T-cell (primary cell): ENCODE measurements at places on chromosomes 4 and X.

DNA sequence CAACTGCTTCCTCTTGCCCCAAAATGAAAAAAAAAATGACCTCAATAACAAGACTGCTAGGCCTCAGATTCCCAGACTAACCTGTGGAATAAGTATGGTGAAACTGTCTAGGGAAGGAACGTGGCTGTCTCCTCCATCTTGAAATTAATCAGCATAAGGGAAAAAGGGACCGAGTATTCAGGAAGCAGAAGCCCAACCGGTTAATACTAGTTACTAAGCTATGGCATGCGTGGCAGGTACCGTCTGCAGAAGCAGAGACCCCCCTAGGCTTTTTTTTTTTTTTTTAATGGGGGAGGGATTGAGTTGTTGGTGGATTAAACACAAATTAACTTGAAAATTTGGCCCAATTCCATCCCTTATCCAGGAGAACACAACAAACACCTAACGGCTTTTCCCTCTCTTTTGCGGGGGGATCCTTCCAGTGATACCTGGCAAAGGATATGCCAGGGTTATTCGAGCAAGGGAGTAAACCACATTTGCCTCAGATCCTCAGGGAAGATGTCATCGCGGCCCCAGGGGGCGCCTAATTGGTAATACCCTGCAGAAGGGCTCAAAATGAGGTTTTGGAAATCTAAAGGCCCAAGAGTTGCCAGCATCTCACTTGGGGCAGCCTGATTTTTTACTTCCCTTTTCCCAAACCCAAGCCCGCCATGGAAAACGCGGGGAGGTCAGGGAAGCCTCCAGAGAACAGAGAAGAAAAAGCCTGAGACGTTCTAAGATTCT is 893 bp downstream of the RLIM start:
- no peak for DNase-seq

DNA sequence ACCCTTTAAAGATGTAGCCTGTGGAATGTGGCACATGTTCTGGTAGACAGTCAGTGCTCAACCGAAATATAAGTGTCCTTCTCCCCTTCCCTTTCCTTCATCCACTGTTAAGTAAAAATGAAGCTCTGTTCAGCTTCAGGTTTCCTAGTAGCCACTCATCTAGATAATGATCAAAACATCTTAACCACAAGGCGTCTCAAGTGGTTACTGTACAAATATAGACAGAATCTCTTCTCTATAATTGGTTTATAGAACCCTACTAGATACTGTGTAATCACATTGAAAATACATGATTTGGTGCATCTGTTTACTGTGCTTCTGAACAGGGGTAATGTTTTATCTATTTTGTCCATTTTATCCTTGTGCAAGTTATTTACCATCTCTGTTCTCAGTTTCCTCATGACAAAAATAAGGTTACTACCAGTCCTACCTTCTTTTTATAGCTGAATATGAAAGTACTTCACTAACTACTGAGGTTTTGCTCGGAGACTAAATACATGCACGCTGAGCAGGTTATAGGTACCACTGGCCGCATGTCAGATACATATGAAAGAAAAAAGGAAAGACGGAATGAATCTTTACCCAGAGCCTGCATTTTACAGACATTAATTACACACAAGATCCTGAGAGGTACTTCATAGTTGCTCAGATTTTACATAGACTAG is 20.3 kb upstream of the SLC25A4 start:
- DNase-seq: no peak

- no peak for DNase-seq
Measured at GRCh38 chrX:110159235-110159634, 156.3 kb downstream of the TMEM164 start.

DNA sequence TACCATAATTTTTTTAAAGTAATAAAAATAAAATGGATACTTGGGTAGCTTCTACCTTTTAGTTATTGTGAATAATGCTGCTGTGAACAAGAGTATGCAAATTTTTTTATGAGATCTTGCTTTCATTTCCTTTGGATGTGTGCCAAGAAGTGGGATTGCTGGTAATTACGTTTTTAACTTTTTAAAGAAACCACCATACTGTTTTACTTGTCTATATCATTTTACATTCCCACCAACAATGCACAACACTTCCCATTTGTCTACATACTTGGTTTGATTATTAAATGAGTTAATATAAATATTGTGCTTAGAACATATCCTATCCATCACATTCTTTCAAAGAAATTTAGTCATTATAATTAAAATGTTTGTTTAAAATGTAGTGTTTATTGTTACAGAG is 3.9 kb upstream of the SULT1B1 start:
- no peak for DNase-seq

GRCh38 chr4:24126776-24127175 is 236.9 kb upstream of the PPARGC1A start:
- no peak for DNase-seq

DNA sequence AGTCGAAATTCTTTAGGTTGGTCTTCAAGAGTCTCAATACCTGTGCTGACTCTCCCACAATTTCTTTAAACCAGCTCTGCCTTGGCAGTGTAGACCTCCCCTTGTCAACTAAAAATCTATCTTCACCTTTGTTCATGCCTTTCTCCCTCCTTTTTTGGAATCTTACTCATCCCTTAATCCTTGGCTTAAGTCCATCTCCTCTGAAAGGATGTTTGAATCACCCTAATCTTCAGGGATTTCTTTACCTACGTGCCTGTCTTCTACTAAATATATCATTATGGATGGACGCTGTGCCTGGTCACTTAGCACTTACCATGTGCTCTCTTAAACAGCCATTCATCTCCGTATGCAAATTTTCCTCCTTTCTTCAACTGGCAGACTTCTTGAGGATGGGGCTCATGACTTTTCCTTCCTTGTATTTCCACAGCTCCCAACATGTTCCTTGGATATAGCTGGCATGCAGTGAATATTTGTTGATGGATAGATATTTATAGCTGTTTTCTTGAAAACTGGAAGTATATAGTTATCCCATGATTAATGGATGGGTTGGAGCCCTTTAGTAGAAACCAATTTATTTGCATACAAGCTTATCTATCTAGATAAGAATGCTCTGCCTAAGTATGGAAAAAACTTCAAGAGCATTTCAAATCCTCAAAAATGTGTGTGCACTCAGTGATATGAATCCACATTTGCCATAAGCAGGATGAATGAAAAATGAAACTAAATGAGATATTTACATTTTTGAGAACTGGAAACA is 166.6 kb downstream of the SPRY1 start:
- DNase-seq: no peak

DNA sequence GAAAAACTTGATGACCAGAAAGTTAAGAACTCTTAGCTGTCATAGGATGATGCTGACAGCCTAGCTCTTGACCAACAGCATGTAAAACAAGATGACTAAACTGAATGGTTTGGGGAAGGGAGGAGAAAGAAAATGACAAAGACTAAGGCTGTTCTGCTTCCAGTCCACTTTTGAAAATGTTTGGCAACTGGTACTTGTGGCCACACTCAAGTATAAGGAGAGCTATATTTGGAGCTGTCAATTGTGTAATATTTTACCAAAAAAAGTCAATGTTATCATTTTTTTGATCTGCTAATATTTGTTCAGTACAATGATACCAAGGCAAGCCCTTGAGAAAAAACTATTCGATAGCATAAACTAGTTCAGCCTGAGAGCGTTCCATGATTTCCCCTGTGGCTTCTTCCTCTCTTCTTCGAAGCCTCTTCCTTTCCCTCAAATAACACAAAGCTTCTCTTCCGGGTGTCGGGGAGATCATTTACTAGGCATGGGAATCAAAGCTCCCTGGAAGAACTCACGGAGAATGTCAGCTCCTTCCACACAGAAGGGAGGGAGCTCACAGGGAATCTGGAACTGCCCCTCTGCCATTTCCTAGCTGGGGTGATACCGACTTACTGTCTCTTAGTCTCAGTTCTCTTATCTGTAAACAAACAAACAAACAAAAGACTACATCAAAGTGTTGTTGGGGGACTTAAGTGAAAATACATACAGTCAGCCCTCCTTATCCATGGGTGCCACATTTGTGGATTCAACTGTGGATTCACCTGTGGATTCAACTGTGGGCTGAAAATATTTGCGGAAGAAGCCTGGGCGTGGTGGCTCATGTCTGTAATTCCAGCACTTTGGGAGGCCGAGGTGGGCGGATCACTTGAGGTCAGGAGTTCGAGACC is 82.6 kb downstream of the SCD5 start:
- DNase-seq: no peak

GRCh38 chrX:129875669-129876068 is 30.3 kb upstream of the UTP14A start:
- DNase-seq: no peak

DNA sequence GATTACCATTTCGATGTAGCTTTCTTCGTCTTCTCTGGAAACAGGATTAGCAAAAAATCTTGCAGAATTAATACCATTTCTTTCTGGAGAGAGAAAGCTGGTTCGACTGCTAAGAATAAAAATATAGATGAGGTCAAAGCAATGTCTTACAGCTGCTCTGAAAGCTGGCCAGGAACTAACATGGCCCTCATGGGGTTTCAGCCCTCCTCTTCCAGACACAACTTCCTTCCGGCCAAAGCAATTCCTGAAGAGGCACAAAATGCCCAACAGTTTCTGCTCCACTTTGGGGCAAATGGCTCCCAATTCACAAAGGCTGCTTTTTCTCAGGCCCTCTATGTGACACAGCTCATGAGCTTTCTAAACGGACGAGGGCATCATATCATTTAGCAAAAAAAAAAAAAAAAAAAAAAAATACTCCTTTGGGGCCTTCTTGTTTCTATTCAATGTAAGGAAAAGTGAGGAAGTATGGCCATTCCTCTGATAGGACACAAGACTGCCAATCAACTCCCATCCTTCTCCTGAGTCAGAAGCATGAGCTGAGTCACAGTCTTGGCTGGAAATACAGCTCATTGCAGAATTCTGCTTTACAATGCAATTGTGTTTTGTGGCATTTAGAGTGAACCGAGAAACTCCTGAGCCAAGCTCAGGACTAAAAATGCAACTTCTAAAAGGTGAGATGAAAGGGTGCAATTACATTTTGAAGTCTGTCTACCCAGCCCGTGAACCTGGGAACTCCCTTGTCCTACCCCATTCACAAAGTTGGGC is 42.7 kb upstream of the CTAG2 start:
- DNase-seq: no peak

GRCh38 chrX:15191830-15192229 is 78.1 kb downstream of the ASB9 start:
- no peak for DNase-seq

GRCh38 chrX:111284631-111285293 is 14.5 kb upstream of the CAPN6 start:
- no peak for DNase-seq

GRCh38 chr4:176309046-176309445 is 10.7 kb upstream of the SPCS3 start:
- DNase-seq: no peak

- no peak for DNase-seq
Measured at GRCh38 chr4:105923497-105924238, 28.4 kb downstream of the NPNT start.

- no peak for DNase-seq
Measured at GRCh38 chr4:106604319-106605051, 235.9 kb upstream of the GIMD1 start.

- no peak for DNase-seq
Measured at GRCh38 chr4:114615435-114615834, 16.8 kb downstream of the UGT8 start.

- no peak for DNase-seq
Measured at GRCh38 chrX:72316408-72317110, 10.8 kb upstream of the CITED1 start.

DNA sequence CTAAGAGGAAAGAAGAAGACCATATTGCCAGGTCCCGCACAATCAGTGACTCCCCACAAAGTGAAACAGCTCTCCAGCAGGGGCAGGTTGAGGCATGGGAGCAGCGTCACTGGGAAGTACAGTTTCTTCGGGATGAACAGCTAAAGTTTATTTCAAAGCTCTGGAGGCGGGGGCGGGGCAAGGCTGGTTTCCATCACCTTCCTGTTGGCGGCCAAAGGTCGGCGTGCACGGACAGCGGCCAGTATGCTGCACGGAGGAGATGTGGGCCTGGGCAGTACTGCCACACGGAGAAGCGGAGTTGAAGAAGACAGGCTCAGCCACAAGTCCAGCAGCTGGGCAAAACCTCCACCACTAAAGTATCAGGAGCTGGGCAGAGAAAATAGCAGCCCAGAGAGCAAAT is 951 bp upstream of the ZNF518B start:
- DNase-seq: no peak

DNA sequence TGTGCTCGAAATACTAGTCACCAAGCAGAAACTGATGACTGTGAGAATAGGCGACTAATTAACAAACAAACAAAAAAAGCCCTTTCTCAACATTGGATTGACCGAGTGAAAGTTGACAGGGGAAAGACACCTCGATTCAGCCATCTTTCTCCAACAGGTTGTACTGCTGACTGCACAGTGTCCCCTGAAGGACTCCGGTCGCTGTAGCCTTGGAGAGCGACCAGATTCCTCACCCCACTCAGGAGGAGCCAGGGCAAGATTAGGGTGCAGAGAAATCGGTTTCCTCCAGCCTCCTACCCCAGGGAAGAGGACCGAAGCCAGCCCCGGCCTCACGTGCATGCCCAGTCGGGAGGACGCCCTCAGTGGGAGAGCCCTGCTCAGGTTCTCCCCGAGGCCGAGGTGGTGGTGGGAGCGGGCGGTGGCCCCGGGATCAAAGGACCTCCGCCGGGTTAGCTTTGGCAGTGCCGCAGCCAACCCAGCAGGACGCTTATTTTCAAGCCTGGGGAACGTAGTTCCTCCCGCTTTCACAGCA is 1.1 kb upstream of the RAP1GDS1 start:
- peak; percentile 5 for DNase-seq

GRCh38 chr4:6873291-6873690 is 36.3 kb upstream of the TBC1D14 start:
- DNase-seq: no peak

DNA sequence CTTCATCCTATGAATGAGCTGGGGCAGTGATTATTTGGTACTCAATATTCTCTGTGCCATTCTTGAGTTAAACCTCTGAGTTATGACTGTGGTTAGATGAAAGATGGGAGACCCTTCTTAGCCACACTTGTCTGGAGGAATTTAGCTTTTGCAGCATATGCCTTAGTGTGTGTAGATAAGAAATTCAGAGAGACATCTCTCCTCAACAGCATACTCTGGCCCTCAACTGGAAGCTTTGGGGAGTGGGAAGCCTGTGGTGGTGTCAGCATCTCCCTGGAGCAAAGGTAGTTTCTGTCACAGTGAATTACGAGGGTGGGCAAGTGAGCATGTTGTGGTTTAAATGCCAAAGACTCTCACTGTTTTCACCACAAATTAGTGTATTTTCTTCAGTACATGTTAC is 58.7 kb downstream of the UGT2A3 start:
- no peak for DNase-seq

- no peak for DNase-seq
Measured at GRCh38 chr4:118957722-118958445, 69.2 kb downstream of the SYNPO2 start.

GRCh38 chrX:149522916-149523315 is 17.8 kb upstream of the IDS start:
- DNase-seq: no peak

DNA sequence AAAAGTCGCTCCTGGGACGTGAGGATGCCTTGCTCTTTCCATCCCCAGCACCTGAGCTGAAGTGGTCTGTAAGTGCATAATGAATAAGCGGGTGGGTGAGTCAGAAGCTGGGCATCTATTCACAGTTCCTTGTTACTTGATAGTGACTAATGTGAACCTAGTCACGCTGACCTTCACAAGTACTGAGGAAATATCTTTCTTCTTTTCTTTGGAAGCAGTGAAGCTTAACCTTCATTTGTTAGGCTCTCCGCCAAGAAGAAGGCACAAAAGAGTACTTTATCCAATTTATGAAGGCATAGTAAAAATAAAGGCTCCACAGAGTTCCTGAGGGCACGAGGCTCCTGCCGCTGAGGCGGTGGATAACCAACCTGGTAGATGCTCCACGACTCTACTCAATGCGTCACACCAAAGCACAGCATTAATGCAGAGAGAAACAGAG is 475.7 kb upstream of the SLIT2 start:
- DNase-seq: no peak
